GM12865 (cell line): ENCODE measurements at places on chromosomes 3 and 15.
A peak's percentile ranks its signal among the peaks of the same experiment; 100 is the strongest.

GRCh38 chr3:15291589-15292541 lies 40.5 kb downstream of the SH3BP5 start:
- DNase-seq: peak; percentile 92

DNA sequence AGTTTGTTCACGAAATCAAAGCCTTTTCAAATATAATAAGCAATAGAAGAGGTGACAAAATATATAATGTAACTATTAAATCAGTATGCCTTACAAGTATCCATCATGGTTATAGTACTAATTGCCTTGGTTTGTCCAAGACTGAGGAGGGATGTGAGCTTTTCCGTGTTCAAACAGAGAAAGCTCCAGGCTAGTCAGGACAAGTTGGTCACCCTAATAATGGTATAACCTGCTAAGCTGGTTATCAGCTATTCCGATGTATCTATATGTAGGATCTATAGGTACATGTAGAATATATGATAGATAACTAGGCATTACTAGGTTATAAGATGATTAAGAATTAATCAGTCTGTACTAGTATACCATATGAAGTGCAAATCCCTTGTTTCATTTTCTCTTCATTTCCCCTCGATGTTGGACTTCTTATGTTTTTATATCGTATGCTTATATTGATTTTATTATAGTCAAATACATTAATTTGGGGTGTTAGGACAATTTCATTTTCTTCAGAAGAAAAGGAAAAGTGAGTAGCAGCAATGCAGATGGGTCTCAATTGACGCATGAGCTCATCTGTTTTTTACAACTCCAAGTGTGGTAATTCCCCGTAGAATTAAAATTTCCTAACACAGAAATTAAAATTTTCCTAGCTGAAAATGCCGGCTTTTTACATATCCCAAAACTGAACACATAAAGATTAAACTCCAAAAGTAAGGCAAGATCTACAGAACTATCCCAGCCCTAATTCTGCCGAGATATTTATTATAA lies 419.1 kb downstream of the TIGIT start:
- no peak for DNase-seq

DNA sequence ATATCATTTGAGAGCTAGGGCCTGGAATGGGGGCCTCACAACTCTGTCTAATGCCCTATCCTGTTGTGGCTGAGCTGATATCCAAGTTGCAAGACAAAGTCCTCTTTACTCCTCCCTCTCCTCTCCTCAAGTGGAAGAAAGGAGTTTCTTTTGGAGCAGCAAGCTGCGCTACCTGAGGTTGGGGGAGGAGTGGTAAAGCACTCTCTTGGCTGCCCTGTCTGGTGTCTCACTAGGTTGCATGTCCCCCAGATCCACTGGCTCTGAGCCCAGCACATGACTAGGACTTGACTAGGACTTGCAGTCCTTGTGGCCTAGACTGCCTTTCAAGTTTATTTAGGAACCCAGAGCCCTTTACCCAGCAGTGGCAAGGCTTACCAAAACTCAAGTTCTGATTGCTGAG lies 141.1 kb upstream of the SETMAR start:
- DNase-seq: no peak

DNA sequence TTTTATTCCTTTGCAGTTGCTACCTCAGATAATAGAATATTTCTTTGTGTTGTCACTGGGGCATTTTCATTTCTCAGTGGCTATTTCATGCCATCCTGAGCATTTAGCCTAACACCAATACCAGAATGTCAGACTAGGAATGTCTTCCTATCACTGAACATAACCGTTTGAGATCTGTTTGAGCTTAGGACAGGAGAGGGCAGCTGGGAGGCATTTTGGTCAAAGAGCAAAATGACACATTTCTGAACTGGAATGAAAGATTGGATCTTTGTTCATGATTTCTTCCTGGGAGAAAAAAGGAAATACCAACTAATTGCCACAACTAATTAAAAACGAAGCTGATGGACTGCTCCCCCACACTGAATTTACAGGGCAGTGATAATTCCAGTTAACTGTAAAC lies 921.3 kb upstream of the NR2F2 start:
- DNase-seq: no peak

DNA sequence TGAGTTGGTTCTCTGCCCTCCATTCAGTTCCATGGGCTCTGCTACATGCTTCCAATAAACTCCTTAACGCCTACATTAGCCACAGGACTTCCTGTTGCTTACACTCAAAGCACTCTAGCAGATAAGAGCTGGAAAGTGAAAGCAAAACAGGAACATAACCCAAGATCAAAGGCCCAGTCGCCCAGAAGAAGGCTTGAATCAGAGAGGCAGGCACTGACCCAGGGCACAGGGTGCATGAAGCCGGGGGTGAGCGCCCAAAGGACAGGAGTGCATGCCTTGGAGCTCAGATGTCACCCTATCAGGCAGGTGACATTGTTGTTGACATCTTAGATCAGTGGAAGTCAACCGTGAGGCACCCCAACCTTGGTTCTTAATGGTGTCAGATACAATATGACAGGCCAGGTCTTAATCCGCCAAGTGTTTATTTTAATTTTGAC lies 235.1 kb downstream of the UACA start:
- peak; percentile 83 for DNase-seq

DNA sequence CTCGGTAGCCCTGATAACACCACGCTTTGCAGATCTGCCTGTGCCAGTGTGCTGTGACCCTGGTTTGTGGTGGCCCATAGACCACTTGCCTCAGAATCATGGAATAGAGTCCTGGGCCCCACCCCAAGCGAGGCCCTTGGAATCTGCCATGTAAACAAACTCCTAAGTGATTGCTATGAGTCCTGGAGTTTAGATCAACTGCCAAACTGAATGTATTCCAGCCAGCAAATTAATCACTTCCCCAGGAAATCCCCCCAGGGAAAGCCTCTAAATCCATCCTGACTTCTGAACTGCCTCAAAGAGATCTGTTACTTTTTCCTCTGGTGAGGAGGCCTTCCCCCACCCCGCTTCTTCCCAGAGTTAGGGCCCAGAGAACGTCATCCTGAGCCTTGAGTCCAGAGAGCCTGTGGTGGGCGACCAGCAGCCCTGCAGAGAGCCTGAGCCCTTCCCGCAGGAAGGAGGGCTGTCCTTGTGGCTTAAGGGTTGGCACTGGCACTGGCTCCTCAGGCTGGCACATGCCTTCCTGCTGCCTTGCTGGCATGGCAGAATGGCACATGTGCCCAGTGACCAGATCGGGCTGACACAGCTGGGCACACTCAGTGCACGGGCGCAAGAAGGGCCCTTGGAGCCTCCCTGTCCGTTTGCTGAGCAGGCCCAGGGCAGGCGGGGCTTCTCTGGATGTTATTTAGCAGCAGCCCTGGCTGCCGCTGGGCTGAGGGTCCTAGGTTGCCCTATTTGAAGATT lies 50.6 kb upstream of the PLXNA1 start:
- no peak for DNase-seq

GRCh38 chr15:68565726-68566125 lies 13.1 kb upstream of the CORO2B start:
- no peak for DNase-seq

DNA sequence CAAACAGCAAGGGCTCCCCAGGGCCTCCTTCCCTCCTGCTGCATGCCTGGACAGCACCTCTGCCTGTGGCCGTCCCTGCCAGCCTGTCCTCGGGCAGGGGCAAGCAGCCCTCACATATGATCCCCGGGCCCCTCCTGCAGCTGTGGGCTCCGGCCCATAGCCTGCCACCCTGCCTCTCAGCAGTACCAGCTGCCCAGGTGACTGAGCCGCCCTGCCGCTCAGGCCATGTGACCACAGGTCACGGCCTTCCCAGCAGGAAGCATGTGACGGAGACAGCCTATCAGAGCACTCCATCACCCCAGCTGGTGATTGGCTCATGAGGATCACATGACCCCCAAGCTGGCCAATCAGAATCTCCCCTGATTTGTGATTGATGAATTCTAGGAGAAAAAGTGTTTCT lies 23.9 kb downstream of the ALDH1L1 start:
- DNase-seq: peak; percentile 18

- DNase-seq: peak; percentile 91
These were observed at the start of gene MTHFS for GRCh38 chr15:79896634-79897379. TSS of gene MTHFS (minus strand) at chr15:79897014. CDS start at chr15:79896988, 26 bp downstream.

GRCh38 chr3:191302451-191302850 lies 26.7 kb upstream of the CCDC50 start:
- no peak for DNase-seq

GRCh38 chr3:196149375-196149774 lies 61.8 kb downstream of the ZDHHC19 start:
- no peak for DNase-seq

- DNase-seq: no peak
These were observed 58.9 kb downstream of the SNRK start for GRCh38 chr3:43345246-43345645.

DNA sequence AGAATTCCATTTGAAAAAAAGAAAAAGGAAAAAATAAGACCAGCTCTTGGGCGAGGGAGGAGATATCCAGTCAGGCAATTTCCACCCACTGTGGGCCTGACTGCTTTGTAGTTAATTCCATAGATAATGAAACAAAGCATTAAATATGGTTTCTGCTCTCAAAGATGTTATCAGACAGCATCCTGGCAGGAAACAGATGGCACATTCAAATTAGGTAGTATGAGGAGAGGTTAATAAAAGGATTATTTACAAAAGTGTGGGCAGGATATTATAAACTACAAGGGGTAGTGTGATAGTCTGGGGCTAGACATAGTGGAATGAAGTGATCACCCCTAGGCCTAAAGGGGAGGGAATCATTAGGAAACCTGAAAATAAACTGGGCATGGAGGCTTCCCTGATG lies 193.2 kb downstream of the CLSTN2 start:
- DNase-seq: no peak

DNA sequence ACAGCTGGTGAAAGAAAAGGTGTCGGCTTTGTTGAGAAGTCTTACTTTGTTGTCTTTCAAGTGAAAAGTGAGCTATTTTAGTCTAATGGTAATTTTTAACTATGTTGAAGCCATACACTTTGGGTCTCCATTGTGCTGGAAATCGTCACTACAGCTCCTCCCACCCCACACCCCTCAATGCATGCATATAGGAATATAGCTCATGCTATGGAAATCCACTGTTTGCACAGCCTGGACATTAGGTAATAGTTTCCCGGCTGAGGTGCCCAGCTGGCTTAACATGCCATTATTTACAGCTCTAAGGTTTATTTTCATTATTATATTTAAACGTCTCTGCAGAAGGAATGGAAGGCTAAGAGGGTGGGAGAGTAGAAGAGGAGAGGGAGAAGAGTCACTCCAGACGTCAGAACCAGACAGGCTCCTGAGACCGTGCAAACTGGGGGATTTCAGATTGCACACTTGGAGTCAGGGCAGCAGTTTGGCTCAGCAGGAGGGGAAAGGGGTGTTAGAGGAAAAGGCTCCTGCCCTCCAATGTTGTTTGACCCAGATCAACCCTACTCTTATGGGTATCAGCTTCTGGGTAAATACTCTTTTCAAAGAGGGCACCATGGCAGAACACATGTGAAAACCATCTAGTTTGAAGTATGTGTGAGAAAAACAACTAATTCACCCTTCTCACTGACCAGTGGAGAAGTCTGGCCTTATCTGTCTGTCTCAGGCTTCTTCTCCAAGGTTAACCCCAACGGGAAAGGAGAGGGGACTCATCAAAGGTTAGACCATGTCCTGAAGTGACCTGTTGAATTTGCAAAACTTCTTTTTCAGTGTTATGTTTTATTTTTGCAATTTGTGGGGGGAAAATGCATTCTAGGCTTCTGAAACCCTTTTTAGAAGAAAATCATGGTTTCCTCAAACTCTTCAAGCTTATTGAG lies 218.7 kb upstream of the CTDSPL start:
- no peak for DNase-seq

- DNase-seq: peak; percentile 66
These were observed 664 bp downstream of the PPCDC start for GRCh38 chr15:75023872-75024636.

DNA sequence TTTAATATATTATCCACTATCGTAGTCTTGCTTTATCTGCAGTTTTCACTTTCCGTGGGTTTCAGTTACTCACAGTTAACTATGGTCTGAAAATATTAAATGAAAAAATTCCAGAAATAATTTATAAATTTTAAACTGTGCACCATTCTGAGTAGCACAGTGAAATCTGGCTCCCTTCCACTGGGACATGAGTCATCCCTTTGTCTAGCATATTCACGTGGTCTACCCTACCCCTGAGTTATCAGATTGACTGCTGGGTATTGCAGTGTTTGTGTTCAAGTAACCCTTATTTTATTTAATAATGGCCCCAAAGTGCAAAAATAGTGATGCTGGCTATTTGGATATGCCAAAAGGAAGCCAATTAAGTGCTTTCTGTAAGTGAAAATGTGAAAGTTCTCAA lies 539.5 kb upstream of the AGTR1 start:
- no peak for DNase-seq

GRCh38 chr3:71018799-71019198 lies 564.7 kb downstream of the FOXP1 start:
- no peak for DNase-seq

- DNase-seq: no peak
These were observed 12.3 kb downstream of the PGBD4 start for GRCh38 chr15:34114215-34114614.

DNA sequence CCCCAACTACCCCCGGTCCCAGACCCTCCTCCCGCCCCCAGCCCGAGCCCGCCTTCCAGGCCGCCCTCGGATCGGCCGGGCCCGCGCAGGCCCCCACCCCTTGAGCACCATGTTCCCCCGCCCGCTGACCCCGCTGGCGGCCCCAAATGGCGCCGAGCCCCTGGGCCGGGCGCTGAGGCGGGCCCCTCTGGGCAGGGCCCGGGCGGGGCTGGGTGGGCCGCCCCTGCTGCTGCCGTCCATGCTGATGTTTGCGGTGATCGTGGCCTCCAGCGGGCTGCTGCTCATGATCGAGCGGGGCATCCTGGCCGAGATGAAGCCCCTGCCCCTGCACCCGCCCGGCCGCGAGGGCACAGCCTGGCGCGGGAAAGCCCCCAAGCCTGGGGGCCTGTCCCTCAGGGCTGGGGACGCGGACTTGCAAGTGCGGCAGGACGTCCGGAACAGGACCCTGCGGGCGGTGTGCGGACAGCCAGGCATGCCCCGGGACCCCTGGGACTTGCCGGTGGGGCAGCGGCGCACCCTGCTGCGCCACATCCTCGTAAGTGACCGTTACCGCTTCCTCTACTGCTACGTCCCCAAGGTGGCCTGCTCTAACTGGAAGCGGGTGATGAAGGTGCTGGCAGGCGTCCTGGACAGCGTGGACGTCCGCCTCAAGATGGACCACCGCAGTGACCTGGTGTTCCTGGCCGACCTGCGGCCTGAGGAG lies 472 bp downstream of the CHST14 start:
- peak; percentile 64 for DNase-seq

- DNase-seq: peak; percentile 17
These were observed 43.4 kb downstream of the ERC2 start for GRCh38 chr3:56424885-56425284.

DNA sequence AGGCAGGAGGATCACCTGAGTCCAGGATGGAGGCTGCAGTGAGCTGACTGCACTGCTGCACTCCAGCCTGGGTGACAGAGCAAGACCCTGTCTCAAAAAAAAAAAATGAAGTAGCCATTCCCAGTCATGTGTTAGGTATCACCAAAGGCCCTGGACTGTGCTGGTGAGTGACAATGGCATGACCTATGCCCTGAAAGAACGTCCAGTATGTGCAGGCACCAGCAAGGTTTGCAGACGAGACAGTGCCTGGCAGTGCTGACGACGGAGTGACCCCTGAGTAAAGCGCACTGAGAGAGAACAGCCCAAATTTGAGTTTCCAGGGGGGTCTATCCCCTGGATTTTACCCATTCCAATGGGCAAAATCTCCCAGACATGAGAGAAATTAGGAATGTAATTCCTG lies 45.2 kb downstream of the RBPMS2 start:
- no peak for DNase-seq
